Activated CD4-positive, alpha-beta T cell treated with anti-CD3 and anti-CD28 coated beads for 24 hours (primary cell): ENCODE measurements at places on chromosomes 3 and 15.

- DNase-seq = no peak
Observed at GRCh38 chr3:27914199-27914598, 192.1 kb upstream of the EOMES start.

GRCh38 chr3:134640872-134641470, 9.9 kb downstream of the KY start:
- no peak for DNase-seq

- DNase-seq = no peak
Observed at GRCh38 chr15:60418096-60418495, 20.3 kb upstream of the ANXA2 start.

- DNase-seq = no peak
Observed at GRCh38 chr3:70466096-70466495, 153.7 kb upstream of the MDFIC2 start.

- DNase-seq = no peak
Observed at GRCh38 chr3:151394611-151395010, 10.1 kb upstream of the P2RY12 start.

- DNase-seq = no peak
Observed at GRCh38 chr3:128870347-128870746, 9.1 kb upstream of the ACAD9 start.

GRCh38 chr3:11413071-11413470, 140.9 kb downstream of the ATG7 start:
- DNase-seq = no peak

DNA sequence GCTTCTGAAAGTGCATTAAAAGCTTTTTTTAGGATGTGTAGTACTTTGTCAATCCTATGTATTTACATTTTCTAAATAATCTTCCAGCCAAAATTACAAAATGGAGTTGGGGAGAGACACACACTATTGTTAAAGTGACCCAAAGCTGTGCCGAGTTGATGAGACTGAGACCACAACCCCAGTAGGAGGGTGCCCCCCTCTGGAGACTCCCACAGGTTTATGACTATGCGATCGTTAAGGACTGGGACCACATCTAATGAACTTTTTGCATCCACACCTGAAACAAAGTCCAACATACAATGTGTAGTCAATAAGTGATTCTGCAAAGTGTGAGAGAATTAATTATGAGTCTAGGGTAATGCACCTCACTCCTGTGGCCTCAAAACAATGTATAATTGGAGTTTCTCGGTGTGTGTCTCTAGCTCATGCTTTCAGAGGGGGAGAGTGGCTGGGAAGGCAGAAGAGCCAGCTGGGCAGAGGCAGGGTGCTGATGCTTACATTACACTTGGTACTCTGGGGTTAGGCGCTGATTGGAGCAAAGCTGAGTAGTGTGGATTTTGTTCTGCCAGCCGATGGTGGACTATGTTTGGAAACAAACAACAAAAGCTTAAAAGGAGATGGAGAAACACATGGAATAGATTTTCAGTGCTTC, 102.8 kb downstream of the KCNH8 start:
- DNase-seq = no peak

GRCh38 chr3:14507305-14507741, 32.8 kb downstream of the GRIP2 start:
- no peak for DNase-seq

DNA sequence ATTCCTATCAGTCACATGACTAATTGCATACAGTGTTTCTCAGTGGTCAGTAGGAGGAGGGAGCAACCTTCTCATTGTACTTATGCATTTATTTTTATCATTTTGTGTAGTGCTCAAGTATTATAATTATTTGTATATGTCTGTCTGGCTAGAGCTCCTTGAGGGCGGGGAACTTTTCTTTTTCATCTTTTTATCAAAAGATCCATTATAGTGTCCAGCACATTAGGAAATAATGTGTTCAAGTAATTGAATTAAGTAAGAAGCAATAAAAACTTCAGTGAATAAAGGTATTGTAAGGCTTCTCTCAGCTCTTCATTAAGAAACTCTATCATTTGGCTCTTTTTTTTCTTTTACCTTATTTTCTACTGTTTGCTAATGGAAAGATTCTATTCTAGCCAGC, 18.8 kb downstream of the FGF7 start:
- no peak for DNase-seq

DNA sequence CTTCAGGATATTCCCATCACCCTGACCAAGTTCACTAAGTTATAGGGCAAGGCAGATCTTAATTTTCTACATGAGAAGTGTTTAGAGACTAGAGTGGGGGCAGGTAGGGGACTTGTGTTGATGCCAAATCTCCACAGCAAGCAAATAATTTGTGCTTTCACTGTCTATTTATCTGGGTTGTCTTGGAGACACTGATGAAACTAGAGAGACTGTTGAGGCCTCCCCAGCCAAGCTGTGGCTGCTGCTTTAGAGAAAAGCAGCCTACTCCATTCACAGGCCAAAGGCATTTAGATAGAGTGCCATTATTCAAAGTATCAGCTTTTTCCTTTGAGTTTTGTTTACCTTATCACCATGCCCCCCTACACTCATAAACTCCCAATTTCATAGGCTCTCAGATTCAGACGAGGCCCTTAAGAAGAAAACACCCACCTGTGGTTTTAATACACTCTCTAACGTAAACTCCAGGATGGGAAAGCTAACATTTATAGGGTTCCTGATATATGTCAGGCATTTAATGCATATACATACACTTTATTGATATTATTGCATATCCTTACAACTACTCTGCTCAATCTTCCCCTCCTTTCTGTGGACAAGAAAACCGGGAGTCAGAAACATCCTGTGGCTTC, 130.4 kb upstream of the FOXB1 start:
- no peak for DNase-seq

GRCh38 chr3:141524988-141525387, 38.2 kb downstream of the RASA2 start:
- DNase-seq = no peak

GRCh38 chr15:33649217-33649933, 318.9 kb upstream of the CHRM5 start:
- no peak for DNase-seq

DNA sequence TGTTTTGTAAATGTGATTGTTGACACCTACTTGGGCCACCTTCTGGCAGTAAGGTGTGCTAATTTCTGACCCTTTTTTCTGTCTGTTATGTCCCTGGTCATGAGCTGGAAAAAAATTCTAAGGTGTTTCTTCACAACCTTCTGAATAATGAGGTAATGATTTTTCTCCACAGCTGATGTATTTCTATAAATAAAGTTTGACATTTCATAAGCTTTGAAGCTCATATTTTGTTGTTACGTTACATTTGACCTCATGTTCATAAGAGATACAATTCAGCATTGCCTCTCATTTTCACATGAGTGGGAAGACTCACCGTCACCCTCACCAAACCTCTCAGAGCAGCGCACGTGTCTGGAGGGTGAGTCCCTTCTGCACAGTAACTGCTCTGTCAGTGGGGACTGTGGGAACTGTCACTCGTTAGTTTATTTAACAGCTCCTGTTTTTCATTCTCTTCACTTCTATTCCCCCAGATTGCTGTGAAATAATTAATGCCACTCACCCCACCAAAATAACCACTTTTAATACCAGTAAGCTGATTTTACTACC, 140.9 kb downstream of the PLCL2 start:
- DNase-seq = no peak

- DNase-seq = no peak
Observed at GRCh38 chr15:83275412-83275811, 9.1 kb downstream of the BNC1 start.

- no peak for DNase-seq
Observed at GRCh38 chr3:155079468-155079745, 712 bp upstream of the MME start.

- no peak for DNase-seq
Observed at GRCh38 chr15:82129149-82129692, 83.4 kb upstream of the MEX3B start.
